ENCODE measurements at places on chromosomes 16 and 17.

- DNase-seq: no peak
Observed at GRCh38 chr17:79729761-79730160, 982 bp upstream of the ENPP7 start.

DNA sequence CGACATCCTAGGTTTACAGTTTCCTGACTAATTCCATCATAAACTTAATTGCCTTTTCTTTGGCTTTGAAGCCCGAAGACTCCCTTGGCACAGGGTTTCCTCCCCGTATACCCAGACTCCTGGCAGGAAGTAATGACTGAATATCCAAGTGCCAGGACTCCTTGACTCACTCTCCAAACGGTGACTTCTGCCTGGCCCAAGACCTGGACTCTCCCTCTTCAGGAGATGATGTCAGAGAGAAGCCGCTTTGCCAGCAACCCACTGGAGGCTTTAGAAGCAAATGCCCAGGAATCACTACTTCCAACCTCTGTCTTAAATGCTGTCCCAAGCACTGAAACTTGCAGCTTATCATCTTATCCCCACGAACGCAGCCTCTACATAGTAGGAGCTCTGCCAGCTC lies 146.5 kb downstream of the RGS9 start:
- DNase-seq: no peak

- DNase-seq: no peak
Observed at GRCh38 chr17:49870298-49870697, 22.4 kb upstream of the TAC4 start.

DNA sequence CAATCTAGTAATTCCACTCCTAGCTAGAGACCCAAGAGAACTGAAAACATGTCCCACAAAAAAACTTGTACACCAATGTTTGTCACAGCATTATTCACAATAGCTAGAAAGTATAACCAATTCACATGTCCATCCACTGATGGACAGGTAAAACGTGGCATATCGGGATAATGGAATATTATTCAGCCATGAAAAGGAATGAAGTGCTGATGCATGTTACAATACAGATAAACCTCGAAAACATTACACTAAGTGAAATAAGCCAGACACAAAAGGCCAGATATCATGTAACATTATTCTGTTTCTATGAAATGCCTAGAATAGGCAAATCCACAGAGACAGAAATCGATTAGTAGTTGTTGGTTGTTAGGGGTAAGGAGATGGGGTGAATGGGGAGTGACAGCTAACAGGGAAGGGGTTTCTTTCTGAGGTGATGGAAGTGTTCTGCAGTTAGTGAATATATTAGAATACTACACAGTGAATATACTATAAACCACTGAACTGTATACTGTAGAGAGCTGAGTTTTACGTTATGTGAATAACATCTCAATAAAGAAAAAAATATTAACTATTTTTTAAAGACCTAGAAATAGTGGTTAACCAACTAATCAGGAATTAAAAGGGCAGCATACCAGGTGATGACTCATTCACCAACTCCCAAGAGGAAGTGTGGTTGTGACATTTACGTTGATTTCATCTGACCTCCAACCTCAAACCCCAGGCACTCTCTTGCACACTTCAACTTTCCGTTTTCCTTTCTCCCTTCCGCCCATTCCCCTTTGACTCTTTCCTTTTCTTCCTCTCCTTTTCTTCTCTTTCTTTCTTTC lies 48.6 kb downstream of the GAS7 start:
- DNase-seq: no peak

DNA sequence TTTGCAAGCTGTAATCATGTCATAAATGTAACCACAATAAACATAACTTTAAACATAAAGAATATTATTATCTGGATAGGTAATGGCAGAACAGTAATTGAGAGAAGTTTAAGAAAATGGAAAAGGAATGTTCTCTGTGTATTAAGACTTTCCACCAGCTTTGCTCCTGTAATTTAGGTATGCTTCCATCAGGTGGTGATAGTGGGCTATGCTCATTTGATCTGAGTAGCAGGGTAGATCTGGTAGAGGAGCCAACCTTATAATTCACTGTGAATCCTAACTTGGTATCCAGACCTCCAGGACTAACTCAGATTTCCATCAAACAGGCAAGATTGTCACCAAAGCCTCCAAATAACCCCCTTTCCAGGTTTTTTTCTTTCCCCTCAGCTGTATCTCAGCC lies 137.9 kb upstream of the ZKSCAN2 start:
- DNase-seq: no peak

GRCh38 chr17:4986951-4987766 lies at the start of gene CAMTA2:
TSS of gene CAMTA2 (minus strand) at chr17:4987675. CDS start at chr17:4986222, 1,453 bp downstream.
- no peak for DNase-seq

DNA sequence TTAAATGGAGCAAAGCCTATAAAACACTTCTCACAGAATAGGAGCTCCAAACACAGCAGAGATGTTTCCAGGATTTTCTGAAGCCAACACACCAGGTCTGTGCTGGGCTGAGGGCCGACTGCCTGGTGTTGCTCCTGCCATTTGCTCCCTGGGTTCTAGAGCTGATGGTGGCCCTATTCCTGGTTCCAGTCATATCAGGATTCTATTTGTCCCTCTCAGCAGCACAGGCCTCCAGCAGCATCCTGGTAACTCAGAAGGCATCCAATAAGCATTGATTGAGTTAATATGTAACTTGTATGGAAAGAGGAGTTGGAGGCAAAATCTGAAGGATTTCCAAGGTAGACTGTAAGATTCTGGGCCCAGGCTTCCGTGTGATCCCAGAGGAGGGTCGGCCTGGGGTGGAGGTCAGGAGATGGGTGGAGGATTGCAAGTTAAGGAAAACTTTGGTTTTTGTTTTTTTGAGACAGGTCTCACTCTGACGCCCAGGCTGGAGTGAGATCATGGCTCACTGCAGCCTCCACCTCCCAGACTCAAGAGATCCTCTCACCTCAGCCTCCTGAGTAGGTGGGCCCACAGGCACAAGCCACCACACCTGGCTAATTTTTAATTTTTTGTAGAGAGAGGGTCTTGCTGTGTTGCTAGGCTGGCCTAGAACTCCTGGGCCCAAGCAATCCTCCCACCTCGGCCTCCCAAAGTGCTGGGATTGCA lies 5.7 kb downstream of the NUPR1 start:
- DNase-seq: no peak

- DNase-seq: no peak
Observed at GRCh38 chr16:73350707-73351452, 303.0 kb upstream of the ZFHX3 start.

GRCh38 chr16:24689128-24689527 lies 40.3 kb upstream of the TNRC6A start:
- no peak for DNase-seq

- no peak for DNase-seq
Observed at GRCh38 chr17:71639865-71640264, 481.0 kb upstream of the SOX9 start.

DNA sequence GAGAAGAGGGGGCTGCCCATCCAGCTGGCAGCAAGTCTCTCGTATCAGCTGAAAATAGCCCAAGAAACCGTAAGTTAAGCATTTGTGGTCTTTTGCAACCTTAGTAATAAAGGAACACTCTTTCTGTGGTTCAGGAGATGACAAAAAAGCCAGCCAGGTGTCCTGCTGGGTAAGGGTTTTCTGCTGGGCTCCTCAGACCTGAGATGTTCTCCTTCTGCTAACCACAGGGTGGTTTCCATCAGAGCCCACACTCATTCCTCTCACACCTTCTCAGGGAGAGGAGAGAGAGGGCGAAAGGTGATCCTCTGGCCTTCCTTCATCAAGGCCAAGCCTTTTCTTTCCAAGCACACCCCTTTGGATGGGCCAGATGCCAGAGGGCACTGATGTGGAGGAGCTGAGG lies 70.7 kb downstream of the TEX14 start:
- DNase-seq: no peak

GRCh38 chr17:32722733-32723132 lies 154.2 kb downstream of the MYO1D start:
- DNase-seq: no peak

DNA sequence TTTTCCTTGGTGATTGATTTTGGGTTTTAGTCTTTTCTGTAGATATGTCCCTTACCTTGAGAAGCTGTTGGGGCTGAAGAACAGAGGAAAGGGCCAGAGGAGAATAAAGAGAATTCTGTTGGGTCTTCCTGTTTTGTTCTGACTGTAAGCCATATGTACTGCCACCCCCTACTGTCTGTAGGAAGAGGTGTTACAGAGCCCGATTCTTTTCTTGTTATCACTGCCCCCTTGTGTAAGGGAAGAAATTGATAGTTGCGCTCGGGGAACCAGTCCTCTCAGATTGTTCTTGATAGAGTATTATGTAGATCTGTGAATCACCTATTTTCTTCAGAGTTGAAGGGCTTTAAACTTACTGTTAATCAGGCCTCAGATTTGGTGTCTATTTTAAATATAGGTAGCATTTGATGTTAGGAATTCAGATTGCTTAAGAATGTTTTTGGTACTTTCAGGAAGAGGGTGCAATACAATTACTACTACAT lies 2.4 kb downstream of the TANC2 start:
- DNase-seq: no peak

GRCh38 chr17:60525328-60525684 lies 736 bp downstream of the APPBP2 start:
- DNase-seq: no peak

DNA sequence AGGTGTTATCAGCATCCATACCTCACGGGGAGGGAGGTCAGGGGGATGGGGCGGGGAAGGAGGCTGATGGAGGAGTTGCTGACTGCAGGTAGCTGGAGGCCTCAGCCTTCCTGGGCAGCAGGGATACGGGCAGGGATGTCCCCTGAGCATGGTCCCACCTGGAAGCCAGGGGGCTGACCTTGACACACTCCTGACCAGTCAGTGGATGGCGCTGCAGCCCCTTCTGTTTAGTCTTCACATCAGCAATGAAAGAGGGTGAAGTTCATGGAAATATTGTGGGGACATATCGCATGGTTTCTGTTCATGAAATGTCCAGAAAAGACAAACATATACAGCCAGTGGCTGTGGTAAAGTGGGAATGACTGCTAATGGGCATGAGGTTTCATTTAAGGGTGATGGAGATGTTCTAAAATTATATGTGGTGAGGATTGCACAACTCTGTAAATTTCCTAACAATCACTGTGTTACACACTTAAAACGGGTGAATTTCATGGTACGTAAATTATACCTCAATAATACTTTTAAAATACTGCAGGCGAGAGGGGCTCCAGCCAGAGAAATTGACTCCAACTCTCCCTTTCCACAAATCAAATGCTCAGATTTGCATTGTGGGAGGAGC lies 489.6 kb downstream of the CDH13 start:
- no peak for DNase-seq

GRCh38 chr16:1906846-1907165 lies 11.4 kb downstream of the HS3ST6 start:
- no peak for DNase-seq

GRCh38 chr16:47499080-47499699 lies 38.1 kb downstream of the PHKB start:
- DNase-seq: no peak

DNA sequence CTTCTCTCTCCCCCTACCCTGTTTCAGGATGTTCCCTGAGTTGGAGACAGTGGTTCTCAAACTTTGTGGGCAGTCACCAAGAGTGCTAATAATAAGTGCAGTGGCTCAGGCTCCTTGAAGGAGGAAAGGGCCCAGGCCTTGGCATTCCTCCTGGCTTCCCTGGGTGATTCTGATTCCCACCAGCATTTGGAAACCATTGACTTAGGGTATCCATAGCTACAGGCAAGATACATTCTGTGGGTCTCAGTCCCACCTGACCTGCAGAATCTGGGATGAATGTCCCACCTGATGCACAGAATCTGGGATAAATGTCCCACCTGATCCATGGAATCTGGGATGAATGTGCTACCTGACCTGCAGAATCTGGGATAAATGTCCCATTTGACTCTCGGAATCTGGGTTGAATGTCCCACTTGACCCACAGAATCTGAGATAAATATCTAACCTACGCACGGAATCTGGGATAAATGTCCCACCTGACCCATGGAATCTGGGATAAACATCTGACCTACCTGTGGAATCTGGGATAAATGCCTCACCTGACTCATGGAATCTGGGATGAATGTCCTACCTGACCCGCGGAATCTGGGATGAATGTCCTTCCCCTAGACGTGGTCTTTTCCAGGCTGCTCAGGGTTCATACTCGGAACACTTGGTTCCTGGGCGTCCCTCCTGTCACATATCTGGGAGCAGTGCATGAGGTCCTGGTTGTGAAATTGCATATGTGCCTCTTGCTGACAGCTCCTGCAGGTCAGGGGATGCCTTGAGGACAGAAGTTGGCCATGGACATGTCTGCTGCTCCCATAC lies 136.7 kb upstream of the HS3ST2 start:
- DNase-seq: peak; percentile 84

GRCh38 chr17:72360386-72360940 lies 239.6 kb downstream of the SOX9 start:
- DNase-seq: no peak

GRCh38 chr17:46839211-46839610 lies 12.2 kb upstream of the WNT9B start:
- DNase-seq: no peak

DNA sequence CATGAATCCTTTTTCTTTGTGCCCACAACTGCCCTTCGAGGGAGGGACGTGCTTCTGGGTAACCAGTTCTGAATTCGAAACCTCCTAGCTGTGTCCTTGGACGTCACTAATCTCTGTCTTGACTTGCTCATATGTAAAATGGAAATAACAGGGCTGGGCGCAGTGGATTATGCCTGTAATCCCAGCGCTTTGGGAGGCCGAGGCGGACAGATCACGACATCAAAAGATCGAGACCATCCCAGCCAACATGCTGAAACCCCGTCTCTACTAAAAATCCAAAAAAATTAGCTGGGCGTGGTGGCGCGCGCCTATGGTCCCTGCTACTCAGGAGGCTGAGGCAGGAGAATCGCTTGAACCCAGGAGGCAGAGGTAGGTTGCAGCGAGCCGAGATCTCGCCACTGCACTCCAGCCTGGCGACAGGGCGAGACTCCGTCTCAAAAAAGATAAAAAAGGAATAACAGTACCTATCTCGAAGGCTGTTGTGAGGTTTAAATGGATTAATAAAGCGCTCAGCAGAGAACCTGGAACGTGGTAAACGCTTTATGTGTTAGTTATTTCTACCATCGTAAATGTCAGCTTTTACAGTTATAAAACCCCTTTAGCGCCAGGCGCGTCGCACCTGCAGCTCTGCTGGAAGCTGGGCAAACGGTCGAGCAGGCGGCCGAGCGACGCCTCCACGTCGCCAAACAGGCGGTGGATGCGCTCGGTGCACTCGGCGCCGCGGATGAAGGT lies 641 bp downstream of the COG8 start:
- no peak for DNase-seq
